ENCODE measurements at places on chromosomes 2 and 18.
A peak's percentile ranks its signal among the peaks of the same experiment; 100 is the strongest.

DNA sequence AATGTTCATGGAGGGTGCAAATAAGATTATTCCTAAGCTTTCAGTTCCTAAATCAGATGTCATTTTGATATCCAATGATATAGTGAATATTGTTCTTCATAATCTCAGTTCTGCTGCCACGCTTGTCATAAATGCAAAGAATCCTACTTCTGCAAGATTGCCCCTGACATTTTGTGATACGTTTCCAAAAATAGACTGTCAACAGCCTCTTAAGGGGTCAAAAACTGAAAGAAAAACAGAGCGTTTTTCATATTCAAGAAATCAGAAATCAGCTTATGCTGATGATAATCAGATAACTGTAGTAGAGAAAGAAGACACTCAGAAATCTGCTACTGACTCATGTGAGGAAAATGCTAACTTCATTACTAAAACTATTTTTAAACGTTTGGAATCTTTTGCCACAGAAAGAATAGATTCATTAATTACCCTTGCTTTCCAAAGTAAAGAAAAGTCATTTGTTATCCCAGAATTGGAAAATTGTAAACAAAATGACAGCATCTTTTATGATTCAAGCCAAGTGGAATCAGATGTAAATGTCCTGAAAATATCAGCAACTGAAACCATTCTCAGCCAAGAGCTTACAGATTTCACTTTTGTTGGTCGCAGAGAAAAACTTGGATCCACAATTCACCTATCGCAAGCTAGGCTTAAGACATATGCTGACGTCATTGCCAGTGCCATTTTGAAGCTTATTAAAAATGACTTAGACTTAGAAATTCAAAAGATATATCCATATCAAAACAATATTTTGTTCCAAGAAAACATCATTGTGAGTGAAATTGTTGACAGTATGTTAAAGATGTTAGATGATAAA is 55.1 kb downstream of the FSIP2 start:
- no peak for DNase-seq

DNA sequence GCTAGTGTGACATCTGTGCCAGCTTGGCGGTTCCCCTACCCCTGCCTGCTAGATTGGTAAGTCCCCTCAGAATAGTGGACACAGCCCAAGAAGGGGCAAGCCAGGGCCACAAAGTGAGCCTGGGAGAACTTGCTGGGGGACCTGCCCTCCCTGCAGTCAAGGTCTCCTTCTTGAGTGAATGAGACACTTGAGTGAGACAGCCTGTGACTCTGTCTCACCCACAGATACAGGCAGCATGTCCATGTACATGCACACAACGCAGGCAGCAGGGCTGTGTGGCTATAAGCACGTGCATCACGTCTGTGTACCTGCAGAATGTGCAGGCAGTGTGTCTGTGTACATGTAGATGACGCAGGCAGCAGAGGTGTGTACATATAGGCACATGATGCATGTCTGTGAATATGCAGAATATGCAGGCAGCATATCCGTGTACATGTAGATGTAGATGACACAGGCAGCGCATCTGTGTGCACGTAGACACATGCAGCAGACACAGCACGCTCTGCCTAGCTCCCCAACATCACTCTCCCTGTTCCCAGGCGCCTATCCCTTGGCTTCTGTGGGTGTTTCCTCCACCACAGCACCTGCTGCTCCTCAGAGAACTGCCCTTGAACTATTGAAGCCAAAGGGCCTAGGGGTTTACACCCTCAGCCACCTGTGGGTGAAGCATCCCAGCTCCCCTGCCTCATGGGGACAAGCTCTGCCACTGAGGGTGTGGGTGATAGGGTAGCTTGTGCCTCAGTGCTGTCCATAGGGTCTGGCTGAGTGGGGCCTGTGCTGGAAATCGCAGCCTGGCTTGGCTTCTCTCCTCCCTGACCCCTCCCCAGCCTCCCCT is 147.2 kb upstream of the TWIST2 start:
- DNase-seq = no peak

GRCh38 chr2:151770995-151771394 is 36.7 kb upstream of the NEB start:
- DNase-seq = no peak

- no peak for DNase-seq
Measured at GRCh38 chr2:166090908-166091307, 36.9 kb downstream of the SCN1A start.

- no peak for DNase-seq
Measured at GRCh38 chr2:145931781-145932395, 1412.0 kb upstream of the ZEB2 start.

DNA sequence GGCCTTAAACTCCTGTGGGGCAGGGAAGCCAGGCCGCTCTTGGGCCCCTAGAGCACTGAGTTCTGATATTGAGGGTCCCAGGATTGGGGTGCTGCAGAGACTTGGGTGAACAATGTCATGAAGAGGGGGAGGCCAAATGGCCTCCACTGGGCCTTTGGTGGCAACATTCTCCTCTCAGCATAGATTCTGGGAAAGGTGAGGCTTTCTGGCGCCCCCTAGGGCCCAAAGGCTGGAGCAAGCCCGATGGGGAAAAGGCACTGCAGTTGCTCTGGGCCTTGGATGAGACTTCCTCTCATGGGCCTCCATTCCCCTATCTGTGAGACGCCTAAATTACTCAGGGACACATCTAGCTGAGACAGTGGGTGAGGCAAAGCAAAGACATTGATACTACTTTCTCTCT is 84.8 kb downstream of the ACAA2 start:
- no peak for DNase-seq

- DNase-seq = no peak
Measured at GRCh38 chr2:100483895-100484294, 13.6 kb downstream of the NMS start.

- no peak for DNase-seq
Measured at GRCh38 chr2:229783108-229783721, 68.9 kb upstream of the DNER start.

DNA sequence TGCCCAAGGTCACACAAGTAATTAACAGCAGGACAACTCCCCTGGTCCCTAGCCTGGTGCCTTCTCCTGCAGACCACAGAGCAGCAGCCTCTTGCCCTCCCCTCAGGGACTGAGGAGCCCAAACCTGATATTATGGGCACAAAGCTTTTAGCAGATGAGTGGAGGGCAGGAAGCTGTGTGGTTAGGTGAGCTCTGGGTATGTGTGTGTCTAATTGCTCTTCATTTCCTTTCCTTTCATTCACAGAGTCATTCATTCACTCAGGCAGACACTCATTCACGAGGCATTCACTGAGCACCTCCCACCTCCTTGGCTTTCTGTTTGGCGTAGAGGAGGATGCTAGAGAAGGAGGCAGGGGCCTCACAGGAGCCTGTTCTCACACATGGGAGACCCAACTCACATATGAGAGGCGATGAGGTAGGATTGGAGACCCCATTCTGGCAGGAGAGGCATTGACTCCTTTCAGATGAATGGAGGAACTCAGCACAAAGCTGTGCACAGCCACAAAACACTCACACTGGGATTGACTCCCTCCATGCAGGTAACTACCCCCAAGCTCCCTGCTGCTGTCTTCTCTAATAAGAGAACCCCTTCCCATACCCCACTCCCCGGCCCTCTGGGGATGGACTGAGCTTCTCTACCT is 306.8 kb upstream of the SKOR2 start:
- no peak for DNase-seq

- DNase-seq = peak; percentile 39
Measured at GRCh38 chr2:222982010-222982908, 69.7 kb upstream of the KCNE4 start.

DNA sequence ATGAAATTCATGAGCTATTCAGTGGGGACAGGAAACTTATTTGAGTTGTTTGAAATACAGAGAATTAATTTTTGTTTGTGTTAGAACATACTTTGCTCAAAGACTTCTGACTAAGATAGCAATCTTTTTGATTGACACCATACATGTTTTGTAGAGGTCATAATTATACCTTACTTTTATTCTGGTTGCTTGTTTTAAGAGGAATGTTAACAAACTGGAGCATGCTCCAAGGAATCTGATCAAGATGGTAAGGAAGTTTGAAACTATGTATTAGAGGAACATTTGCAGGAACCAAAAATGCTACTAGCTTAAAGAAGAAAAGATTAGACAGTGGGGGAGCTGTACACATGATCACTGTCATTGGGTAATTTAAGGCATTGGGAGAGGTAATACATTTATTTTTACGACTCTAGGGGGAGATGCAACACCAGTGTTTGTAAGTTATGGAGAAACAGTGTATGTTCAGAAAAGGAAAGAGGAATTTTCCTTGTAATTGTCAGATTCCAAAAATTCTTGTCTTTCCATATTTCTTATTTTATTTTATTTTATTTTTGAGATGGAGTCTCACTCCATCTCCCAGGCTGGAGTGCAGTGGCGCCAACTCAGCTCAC is 8.0 kb downstream of the AGFG1 start:
- no peak for DNase-seq

GRCh38 chr2:64905338-64906024 is 83.7 kb upstream of the SLC1A4 start:
- no peak for DNase-seq

DNA sequence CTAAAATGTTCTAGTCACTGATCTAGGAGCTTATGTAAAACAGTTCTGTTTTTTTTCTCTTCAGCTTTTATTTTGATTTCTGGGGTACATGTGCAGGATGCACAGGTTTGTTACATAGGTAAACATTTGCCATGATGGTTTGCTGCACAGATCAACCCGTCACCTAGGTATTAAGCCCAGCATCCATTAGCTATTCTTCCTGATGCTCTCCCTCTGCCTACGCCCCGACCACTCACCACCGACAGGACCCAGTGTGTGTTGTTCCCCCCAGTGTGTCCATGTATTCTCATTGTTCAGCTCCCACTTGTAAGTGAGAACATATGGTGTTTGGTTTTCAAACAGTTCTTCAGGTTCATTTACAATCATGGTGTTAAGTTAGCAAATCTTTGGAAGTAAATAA is 84.8 kb upstream of the PROKR1 start:
- DNase-seq = no peak

DNA sequence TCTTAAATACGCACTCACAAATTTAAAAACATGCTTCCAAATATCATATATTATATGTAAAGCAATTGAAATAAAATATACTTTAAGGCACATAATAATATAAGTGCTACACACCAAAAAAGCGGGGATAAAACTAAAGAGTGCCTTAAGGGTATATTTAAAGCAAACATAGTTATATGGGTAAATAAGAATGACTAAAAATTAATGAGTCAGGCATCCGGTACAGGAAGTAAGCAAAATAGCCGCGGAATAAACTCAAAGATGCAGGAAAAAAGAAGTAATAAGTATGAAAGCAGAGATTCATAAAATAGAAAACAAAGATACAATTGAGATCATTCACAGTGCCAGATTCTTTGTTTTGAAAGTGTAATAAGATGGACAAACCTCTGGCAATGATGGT is 503.5 kb upstream of the SOX11 start:
- DNase-seq = no peak

GRCh38 chr2:28287256-28287915 is 105.3 kb upstream of the FOSL2 start:
- no peak for DNase-seq

DNA sequence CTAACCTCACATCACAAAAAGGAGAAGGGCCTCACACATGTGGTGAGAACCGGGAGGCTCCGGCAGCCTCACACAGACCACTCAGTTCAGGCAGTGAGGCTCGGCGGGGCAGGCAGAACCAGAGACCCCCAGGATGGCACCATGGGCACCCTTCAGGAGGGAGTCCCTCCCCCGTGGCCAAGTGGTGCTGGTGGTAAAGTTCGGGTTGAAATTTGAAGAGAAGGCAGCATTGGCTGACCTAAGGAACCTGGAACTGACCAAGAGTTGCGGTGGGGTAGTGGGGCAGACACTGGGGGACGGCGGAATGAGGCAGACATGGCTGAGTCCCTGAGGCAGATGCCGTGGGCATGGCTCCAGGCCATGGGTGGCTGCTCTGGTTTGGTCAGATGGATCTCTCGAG is 239.3 kb upstream of the MYT1L start:
- no peak for DNase-seq

GRCh38 chr18:3411854-3412268 is 38.1 kb upstream of the TGIF1 start:
- no peak for DNase-seq

DNA sequence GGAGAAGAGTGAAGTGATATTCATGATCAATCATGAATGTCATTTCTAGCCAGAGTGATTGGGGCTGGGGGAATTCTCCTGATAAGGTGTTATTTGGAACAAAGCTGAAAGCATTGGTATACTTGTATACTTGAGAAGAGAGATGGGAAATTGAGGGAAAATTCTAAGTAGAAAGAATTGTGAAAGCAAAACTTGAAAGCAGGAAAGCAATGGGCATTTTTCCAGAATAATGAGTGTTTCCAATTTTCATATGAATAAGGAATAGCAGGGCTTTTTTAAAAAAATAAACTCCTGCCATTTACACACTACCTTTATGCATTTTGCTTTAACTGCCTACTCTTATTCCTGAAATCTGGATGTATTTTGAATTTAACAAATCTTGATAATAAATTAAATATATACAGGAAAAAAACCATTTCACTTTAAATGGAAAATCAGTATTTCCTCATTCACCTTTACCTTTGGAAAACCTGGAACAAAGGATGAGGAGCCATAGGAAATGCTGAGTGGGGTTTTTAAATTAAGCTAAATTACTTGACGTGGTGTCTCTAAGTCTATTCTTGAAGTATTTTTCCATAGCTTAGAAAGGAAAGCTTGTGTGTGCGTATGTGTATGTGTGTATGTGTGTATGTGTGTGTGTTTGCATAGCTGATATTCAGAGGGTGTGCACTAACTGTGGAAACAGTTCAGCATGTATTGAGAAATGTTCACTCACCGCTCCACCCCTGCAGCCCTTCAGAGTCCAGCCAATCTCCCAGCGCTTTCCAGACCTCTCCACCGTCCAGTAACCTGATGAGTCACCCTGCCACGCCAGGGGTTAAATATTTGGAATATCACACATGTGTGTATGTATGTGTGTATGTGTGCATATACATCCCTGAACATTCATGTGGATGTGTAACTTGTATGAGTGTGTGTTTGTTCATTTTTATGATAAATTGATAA is 427.3 kb downstream of the THSD7B start:
- DNase-seq = no peak

DNA sequence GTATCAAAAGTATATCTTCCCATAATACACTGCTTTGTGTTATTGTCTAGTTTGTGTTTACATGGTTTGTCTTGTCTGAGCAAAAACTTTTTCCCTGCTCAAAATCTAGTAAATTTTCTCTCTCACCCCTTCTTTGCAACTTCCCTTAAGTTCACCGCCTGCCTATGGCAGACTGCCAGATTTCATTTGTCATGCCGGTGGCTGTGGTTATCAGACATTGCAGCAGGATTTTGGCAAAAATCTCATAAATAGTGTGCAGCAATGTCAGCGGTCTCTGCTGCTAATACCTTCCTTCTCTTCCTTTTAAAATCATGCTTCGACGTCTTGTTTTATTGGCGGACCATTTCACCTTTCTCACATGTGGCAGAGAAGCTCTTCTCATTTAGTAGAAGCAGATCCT is 45.6 kb upstream of the TMEM178A start:
- DNase-seq = peak; percentile 90

GRCh38 chr18:26436176-26437051 is 111.9 kb downstream of the KCTD1 start:
- peak; percentile 67 for DNase-seq

Data from astrocyte of the cerebellum (primary cell).